ENCODE measurements at places on chromosomes 12 and 14.

DNA sequence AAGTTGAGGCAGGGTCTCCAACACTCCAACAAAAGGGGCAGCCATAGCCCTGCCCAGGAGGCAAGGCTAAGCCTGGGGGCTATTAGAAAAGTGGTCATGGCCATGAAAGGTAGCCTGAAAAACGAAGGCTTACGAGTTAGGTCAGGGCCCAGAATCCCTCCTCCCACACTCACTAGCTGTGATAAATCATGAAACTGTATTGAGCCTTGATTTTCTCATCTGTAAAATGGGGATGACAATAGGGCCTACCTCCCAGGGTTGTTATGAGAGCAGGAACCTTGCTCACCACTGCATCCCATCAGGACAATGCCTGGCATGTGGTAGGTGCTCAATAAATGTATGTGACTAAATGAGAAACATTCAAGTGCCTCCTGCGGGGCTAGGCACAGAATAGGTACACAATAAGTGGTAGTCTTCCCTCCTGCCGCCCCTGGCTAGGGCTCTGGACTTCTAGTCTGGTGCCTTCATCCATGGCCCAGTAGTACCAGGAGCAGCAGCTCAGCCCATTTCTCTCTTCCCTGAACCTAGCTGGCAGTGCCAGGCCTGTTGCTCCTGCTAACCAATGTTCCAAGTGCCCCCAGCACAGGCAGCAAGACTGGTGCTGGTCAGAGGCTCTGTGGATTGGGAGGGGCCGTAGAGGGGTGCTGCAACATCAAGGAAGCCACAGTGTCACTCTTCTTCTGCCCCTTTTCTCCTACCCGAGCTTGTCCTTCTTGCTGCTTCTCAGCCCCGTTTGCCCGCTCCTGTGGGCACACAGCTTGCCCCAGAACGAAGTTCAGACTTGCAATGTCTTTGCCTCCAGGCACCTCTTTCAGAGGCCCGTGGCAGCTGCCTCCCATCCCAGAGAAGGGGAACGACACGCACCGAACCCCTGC, 7.8 kb downstream of the PGF start:
- no peak for DNase-seq

DNA sequence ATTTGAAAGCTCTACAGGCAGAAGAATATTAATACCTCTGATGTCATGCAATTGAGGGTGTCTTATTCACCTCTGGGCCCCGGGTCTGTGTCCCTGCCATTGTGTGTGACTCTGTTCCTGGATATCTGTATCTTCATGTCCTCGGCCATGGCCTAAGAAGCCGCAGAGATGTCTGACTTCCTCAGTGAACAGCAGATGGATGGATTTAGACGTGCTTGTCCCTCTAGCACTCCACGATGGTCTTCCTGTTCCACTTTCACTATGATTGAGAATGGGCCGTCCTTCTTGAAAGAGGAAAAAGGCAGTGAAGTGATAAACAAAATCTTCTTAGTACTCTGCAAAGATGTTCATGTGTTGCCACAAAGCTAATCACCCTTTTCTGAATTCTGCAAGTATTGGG, 217.4 kb downstream of the SLC41A2 start:
- no peak for DNase-seq

DNA sequence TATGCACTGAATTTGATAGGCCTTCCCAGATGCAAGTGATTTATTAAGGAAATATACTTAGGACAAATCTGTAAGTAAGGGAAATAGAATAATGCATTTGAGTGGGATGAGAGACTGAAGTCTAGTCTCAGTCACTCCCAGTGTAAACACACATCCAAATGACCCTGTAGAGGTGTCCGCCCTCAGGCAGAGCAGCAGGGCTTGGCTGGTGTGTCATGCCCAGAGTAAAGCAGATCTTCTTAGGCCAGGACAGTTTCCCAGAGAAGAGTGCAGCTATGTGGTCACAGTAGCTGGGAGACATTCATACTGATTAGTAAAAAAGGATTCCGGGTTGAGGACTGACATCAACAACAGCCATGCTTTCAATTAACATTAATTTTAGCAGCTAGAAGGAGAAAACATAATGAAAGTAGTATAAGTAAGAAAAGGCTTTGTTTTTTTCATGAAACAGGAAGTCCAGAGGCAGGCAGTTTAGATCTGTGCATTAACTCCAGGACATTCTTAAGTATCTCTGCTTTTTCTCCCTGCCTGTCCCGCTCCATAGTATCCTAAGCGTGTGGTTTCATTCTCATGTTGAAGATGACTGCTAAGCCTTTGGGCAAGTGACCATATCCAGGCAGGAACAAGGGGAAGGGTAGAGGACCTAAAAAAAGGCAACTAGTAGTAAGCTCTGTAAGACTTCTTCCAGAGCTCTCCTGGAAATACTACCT, 35.7 kb downstream of the CNTN1 start:
- DNase-seq, result no peak

DNA sequence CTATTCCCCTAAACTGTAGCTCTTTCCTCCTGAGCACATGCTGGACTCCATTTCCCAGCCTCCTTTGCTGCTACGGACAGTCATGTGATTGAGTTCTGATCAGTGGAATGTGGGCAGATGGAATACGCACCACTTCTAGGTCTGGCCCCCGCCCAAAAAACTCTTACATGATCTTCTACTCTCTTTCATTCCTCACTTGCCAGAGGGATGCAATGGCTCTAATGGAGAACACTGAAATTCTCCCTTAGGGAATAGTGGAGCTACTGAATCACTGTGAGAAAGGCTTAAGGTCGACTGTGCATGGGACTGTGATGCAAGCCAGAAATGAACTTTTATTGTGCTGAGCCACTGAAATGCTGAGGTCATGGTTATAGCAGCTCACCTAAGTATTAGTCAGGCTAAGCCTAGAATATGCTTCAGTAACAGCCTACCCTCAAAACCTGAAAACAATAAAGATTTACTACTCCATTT, 13.0 kb upstream of the TMED2 start:
- no peak for DNase-seq

GRCh38 chr12:111330800-111331752, 37.8 kb downstream of the PHETA1 start:
- no peak for DNase-seq

GRCh38 chr12:18546399-18546798, 191.4 kb downstream of the PLCZ1 start:
- no peak for DNase-seq

DNA sequence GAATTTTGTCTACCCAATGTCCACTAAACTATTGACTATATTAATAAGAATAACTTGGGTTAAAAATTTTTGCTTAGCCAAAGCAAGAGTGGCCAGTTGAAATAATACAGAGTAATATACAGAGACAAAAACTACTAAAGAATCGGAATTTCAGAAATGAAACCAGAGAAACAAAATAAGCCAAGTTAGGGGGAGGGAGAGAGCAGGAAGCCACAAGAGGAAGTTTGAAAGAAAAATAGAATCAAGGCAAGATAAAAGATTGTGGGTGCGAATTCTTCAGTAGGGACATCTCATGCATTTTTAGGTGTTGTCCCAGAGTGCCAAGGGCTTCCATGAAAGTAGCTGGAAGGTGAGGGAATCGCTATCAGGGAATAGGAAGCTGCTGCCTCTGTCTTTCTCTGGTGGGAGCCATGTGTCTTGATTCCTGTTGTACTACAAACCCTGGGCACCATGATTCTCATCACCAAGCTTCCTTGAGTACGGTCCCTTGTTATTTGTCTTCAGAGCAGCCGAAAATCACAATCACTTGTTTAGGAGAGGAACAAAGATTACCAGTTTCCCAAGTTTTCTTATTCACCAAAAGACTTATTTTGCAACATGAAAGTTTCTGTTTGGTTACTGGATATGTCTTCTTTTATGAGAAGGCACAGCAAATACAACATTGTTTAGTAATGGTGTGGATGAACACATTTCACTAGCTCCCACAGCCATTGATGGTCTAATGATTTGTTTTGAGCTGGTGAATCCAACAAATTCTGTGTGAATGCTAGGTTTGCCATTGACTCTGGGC, 16.7 kb downstream of the NEUROD4 start:
- no peak for DNase-seq

DNA sequence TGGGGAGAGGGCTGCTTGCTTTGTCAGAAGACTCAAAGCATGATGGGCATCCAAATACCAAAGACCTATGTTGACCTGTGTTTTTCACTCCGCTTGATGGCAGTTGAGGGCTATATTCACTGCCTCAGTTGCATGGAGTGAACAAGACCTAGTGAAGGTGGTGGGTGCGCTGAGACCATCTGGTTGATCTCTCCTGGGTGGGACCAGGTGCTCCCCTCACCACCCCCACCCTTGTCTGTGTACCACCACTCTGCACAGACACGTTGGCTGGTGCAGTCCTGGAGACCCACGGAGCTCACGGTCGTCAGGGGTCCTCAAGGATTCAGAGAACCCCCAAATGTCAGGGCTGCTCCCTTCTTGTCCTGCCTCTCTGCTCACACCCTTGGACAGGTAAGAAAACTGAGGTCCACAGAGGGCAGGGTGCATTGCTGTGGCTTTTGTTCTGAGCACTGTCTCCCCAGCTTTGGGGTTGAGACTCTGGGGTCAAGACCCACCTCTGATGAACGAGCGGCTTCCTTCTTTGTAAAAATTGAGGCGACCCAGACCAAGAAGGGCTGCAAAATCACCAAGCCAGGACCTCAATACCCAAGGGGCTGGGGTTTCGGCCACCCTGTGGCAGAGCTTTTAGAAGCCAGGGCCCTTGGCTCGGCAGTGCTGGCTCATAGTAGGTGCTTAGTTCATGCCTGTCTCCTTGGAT, 166.3 kb upstream of the RTL1 start:
- DNase-seq, result no peak

DNA sequence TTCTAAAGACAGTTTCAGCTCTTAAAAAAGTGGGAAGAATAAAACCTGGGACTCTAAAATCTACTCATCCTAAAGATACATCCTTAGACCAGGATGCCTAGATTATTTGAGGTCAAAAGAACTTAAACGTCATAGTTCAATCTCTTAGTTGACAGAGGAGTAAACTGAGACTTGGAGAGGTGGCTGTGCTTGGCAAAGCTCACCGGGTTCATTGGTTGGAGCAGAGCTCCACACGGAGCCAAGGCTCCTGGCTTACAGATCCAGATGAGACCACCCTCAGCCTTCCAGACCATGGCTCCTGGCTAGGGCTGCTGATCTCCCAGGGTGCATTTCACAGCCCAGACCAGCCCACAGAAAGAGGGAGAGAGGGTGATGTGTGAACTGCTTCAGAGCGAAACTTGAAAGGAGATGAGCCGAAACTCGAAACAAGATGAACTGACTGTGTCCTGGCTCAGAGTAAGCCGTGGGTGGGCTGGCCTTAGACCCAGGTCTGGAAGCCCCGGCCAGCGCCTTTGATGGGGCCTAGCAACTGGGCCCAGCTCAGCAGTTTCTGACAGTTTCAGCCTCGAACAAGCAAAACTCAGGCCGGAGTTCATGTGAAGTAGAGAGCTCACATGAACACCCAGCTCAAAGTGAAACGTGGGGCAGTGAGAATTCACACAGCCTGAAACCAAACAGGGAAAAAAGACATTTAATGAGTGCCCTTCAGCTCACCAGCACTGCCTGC, 1044.8 kb downstream of the BCL11B start:
- DNase-seq, result peak; percentile 16

DNA sequence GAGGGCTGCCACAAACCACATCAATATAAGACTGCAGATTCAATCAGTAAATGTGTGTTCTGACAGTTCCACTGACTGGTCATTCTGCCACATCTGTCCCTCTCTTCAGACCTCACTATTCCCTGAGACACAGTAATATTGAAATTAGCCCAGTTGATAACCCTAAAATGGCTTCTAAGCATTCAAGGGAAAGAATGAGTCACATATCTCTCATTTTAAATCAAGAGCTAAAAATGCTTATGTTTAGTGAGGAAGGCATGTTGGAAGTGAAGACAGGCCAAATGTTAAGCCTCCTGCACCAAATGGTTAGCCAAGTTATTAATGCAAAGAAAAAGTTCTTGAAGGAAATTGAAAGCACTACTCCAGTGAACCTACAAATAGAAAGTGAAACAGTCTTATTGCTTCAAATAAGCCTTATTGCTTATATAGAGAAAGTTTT, 24.5 kb upstream of the KIF21A start:
- DNase-seq, result no peak

- DNase-seq, result no peak
These were observed 493.1 kb downstream of the NOVA1 start for GRCh38 chr14:26104717-26105116.

GRCh38 chr12:118302053-118302452, 70.7 kb downstream of the TAOK3 start:
- DNase-seq, result no peak

DNA sequence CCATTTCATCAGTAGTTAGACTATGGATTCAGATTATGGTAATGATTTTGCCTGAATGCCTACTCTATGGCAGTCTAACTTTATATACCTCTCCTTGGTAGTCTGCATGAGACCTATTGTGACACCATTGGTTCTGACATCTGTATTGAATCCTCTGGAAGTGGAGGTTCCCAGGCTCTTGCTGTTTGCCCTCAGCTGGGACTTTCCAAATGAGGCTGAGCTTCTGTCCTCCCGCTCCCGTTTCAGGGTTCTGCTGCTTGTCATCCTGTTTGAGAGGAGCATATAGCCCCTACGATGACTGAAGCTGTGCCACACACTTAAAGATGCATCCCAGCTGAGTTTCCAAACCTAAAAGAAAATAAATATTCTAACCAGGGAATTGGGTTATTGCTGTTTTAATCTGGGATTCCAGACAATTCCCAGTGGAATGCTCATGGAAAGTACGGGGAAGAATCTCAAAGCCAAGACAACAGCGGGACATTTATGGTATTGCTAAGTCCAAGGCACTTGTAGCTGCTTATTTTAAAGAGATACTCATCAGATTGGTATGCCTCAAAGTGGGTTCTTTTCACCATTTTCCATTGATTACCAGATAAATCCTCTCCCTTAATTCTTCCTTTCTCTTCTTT, 105.9 kb downstream of the ETV6 start:
- DNase-seq, result no peak

- no peak for DNase-seq
These were observed 7.3 kb upstream of the TCHP start for GRCh38 chr12:109892748-109893147.

DNA sequence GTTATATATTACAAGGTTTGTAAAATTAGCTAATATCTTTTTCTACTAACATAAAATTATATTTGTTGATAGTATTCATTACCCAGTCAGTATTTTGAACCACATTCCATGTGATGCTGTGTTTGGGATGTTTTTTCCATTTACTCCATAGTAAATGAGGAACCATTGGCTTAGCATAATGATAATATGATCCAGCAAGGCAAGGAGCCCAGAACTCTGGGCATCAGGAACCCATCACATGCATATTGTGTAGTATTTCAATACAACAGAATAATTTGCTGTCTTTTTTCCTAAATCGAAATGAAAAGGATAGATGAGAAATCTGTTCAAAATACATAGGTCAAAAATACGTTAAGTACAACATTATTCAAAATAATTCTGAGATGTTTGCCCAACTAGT, 48.7 kb upstream of the GARIN2 start:
- DNase-seq, result no peak

- no peak for DNase-seq
These were observed 2.7 kb downstream of the CHST11 start for GRCh38 chr12:104459368-104459909.

DNA sequence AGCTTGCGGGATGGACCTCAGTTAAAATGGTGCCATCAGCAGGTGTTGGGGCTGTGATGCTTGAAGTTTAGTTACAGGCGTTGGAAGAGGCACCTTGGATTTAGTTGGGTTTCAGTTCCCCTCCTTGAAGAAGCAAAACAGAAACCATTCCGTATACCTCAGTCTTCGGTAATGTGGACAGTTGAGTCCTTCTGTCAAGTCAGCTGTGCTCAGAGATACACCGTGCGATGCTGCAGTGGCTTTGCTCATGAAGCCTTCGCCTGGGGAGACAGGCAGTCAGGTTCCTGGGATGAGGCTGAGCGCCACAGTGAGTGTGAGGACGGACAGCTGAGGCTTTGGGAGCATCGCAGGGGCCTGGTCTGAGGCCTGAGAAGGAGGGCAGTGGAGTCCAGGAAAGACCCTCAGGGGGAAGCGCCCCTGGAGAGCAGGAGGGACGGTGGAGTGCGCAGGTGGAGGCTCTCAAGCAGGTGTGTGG, 7.4 kb downstream of the RAN start:
- no peak for DNase-seq
